Heart left ventricle (tissue), 16 donors: ENCODE measurements at places on chromosomes 12 and 14.

DNA sequence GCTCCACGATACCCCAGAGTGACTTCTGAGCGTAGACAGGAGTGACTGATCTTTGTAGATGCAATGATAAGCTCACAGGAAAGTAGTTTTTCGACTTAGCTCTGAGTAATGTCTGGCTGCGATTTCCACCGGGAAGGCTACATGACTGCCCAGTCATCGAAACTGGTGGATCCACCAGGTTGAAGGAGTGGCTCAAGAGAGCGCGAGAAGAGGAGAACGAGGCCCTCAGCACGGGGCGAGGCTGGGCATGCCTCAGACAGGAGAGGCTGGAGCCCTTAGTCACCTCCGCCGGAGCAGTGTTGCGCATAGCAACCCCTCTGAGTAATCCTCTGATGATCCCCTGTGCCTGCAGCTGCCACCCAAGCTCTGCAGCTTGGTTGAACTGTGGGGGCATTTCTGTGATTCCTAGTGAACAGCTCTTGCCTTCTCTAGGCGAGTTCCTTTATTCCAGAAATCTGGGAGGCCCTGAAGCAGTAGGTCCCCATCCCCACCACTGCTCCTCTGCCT lies 25.6 kb downstream of the ELK3 start:
- H3K4me3 ChIP-seq, result no peak overlapping the region
- no peak for DNase-seq
- peaks cover 57% of the 10 kb centered on the region for H3K4me1 ChIP-seq
- H3K27ac ChIP-seq, result peak overlapping the region; percentile 35
- H3K36me3 ChIP-seq, result no peaks in the 10 kb centered on the region
- no peaks in the 10 kb centered on the region for H3K27me3 ChIP-seq

DNA sequence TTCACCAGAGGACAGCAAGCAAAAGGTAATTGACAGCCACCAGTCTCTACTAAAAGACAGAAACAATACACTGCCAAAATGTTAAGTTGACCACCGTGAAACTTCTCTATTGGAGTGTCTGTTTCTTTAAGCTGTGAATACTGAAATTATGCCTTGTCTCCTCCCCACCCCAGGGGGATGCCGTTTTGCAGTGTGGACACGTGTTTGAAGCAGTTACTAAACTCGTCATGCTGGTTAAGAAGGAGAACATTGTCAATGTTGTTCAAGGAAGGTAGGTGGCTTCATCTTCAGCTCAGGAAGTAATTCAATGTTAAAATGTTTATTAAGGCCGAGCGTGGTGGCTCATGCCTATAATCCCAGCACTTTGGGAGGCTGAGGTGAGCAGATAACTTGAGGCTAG lies 32.8 kb downstream of the KCTD10 start:
- peaks cover 9% of the 10 kb centered on the region for H3K4me1 ChIP-seq
- peak overlapping the region; percentile 57 for H3K27ac ChIP-seq
- H3K36me3 ChIP-seq, result peaks cover 48% of the 10 kb centered on the region
- H3K27me3 ChIP-seq, result no peaks in the 10 kb centered on the region
- no peak for DNase-seq

DNA sequence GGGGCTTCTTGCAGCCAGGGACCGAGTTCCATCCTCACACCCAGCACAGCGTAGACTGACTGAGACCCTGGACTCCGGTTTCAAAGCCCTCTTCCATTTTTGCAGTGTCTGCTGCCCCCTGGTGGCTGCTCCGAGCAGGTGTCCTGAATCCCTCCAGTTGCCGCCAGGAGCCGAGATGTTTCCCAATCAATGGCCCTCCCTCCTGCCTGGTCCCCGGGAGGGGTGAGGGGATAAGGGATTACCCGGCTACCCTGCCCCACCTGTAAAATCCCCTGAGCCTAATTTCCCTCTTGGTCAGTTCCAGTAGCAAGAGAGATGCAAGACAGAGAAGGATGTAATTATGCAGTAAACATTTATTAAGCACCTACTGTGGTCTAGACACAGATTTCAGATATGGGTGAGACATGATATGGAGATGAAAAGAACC lies 55.0 kb downstream of the PHETA1 start:
- no peaks in the 10 kb centered on the region for H3K36me3 ChIP-seq
- no peaks in the 10 kb centered on the region for H3K27me3 ChIP-seq
- H3K4me3 ChIP-seq, result no peak overlapping the region
- no peaks in the 10 kb centered on the region for H3K4me1 ChIP-seq

- no peaks in the 10 kb centered on the region for H3K27me3 ChIP-seq
- DNase-seq, result no peak
- peak overlapping the region; percentile 74 for H3K27ac ChIP-seq
- no peaks in the 10 kb centered on the region for H3K36me3 ChIP-seq
- H3K4me1 ChIP-seq, result peaks cover 40% of the 10 kb centered on the region
Measured at GRCh38 chr12:14384783-14385638, 19.5 kb downstream of the ATF7IP start.

- H3K4me3 ChIP-seq, result no peak overlapping the region
- no peak overlapping the region for H3K27ac ChIP-seq
Measured at GRCh38 chr12:51841727-51842126, 6.8 kb downstream of the FIGNL2 start.

- no peak overlapping the region for H3K27ac ChIP-seq
- DNase-seq, result no peak
- no peaks in the 10 kb centered on the region for H3K36me3 ChIP-seq
- no peaks in the 10 kb centered on the region for H3K4me1 ChIP-seq
Measured at GRCh38 chr12:125225641-125226040, 160.4 kb downstream of the AACS start.

- peaks cover 10% of the 10 kb centered on the region for H3K4me1 ChIP-seq
- H3K27ac ChIP-seq, result no peak within 1 kb of the TSS
- H3K4me3 ChIP-seq, result peak within 1 kb of the TSS; percentile 42
- H3K27me3 ChIP-seq, result peaks cover 97% of the 10 kb centered on the region
Measured at GRCh38 chr12:85280165-85280983, at the start of gene ALX1. TSS of gene ALX1 (plus strand) at chr12:85280220. CDS start at chr12:85280262, 42 bp downstream.

GRCh38 chr14:81105961-81106360 lies 114.8 kb downstream of the GTF2A1 start:
- no peak overlapping the region for H3K27ac ChIP-seq
- no peaks in the 10 kb centered on the region for H3K36me3 ChIP-seq
- no peaks in the 10 kb centered on the region for H3K4me1 ChIP-seq
- H3K27me3 ChIP-seq, result no peaks in the 10 kb centered on the region

DNA sequence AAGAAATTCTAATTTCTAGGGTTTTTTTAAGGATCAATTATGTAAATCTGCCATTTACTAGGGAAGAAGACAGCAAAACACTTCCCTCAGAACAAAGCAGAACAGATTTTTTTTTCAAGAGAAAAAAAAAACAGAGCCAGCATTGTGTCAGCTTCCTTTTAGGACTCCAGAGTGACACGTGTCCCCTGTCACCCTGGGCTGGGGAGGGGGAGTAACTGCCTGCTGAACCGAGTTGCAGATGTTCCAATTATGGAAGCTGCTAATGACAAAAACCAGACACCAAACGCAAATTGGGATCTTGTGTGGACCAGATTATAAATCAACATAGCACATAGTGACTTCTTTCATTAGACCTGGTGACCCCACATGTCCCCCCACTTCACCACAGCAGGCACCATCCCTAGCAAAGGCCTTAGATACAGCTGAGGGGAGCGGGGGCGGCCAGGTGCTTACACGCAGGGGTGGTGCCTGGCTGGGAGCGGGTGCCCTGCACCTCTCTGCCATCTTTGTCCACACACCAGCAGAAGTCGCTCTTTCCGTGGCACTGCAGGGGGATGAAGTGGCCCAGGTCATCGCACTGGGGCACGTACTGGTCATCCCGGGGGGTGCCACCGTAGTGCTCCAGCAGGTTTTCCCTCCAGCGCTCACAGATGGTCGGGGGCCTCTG lies 25.4 kb downstream of the RTRAF start:
- H3K27me3 ChIP-seq, result no peaks in the 10 kb centered on the region

GRCh38 chr12:78060186-78060585 lies 229.5 kb downstream of the NAV3 start:
- H3K27ac ChIP-seq, result no peak overlapping the region
- H3K4me1 ChIP-seq, result no peaks in the 10 kb centered on the region
- DNase-seq, result no peak
- no peaks in the 10 kb centered on the region for H3K36me3 ChIP-seq

- H3K27ac ChIP-seq, result peak overlapping the region; percentile 42
- no peak for DNase-seq
- peaks cover 32% of the 10 kb centered on the region for H3K4me1 ChIP-seq
- no peak overlapping the region for H3K4me3 ChIP-seq
- H3K27me3 ChIP-seq, result no peaks in the 10 kb centered on the region
Measured at GRCh38 chr12:116143909-116144308, 133.6 kb downstream of the MED13L start.

GRCh38 chr12:69929125-69929524 lies 104.1 kb downstream of the MYRFL start:
- no peaks in the 10 kb centered on the region for H3K4me1 ChIP-seq
- H3K4me3 ChIP-seq, result no peak overlapping the region
- no peak for DNase-seq
- no peaks in the 10 kb centered on the region for H3K36me3 ChIP-seq

GRCh38 chr12:32106517-32107358 lies at the start of gene BICD1:
TSS of gene BICD1 (plus strand) at chr12:32106847. CDS start at chr12:32107332, 485 bp downstream.
- peak; percentile 94 for DNase-seq
- no peaks in the 10 kb centered on the region for H3K27me3 ChIP-seq
- H3K4me1 ChIP-seq, result peaks cover 6% of the 10 kb centered on the region

DNA sequence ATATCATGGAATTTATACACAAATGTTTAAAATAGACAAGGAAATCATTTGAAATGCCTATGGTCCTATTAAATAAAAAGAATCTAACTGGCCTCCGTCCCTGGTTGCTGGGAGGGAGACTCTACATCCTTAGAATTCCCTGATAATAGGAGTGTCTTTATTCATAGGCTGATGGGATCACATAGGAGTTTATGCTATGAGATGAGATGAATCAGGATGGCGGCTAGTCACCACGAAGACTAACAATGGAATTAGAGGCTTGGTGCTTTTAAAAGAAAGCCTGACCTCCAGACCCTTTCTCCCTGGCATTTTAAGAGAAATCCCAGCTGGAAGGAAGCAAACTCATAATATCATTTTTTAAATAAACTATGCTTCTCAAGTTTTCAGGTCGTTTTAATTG lies 69.7 kb downstream of the SEC23A start:
- H3K27ac ChIP-seq, result no peak overlapping the region
- DNase-seq, result no peak
- no peak overlapping the region for H3K4me3 ChIP-seq
- H3K4me1 ChIP-seq, result no peaks in the 10 kb centered on the region
- peaks cover 97% of the 10 kb centered on the region for H3K36me3 ChIP-seq
- H3K27me3 ChIP-seq, result no peaks in the 10 kb centered on the region

DNA sequence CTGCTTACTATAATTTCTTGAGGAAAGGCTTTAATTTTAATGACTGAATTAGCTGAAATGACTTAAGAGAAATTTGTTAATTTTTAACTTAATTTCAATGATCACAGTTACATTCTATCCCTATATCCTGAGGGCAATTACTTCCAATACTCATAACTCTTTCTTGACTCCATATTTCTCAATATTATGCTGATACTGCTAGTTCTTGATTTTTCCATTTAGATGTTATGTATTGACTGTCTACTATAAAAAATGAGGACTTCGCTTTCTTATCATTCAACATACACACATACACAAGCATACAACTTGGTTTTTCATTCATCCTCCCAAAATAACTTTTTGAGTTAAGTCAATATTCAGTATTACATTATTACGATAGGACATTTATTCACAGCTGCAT lies 176.2 kb downstream of the PHLDA1 start:
- no peaks in the 10 kb centered on the region for H3K27me3 ChIP-seq
- H3K4me3 ChIP-seq, result no peak overlapping the region
- no peaks in the 10 kb centered on the region for H3K4me1 ChIP-seq
- no peak overlapping the region for H3K27ac ChIP-seq

- H3K36me3 ChIP-seq, result peaks cover 36% of the 10 kb centered on the region
- H3K4me1 ChIP-seq, result no peaks in the 10 kb centered on the region
- no peak for DNase-seq
- H3K4me3 ChIP-seq, result no peak overlapping the region
- H3K27me3 ChIP-seq, result no peaks in the 10 kb centered on the region
Measured at GRCh38 chr14:73661872-73662271, 17.1 kb downstream of the DNAL1 start.

DNA sequence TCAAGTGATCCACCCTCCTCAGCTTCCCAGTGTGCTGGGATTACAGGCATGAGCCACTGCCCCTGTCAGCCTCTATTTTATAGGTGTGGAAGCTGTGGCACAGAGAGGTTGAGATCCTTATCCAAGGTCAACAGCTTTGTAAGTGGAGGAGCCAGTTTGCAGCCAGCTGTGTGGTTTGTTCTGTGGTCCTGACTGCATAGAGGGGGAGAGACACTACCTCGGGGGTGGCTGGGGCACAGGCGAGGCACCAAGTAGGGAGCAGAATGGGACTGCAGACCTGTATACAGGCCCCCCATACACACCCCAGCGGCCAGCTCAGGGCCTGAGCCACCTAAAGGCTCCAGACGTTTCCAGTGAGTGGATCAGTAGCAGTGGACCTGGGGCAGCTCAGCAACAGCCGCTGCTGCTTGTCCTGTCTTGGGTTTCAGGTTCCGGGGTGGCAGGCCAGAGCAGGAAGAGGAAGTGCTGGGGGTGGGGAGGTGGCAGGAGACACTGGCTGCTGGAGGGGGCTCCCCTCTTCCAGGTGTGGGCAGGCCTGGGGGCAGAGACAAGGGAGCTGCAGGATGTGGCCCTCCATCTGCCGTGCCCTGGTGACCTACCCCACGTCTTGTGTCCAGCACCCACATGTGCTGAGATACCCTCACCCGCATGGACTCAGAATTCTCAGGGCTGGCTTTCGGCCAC lies 11.0 kb downstream of the ORAI1 start:
- H3K27me3 ChIP-seq, result no peaks in the 10 kb centered on the region
- H3K4me3 ChIP-seq, result no peak overlapping the region
- H3K27ac ChIP-seq, result no peak overlapping the region
- H3K4me1 ChIP-seq, result peaks cover 8% of the 10 kb centered on the region

- no peaks in the 10 kb centered on the region for H3K36me3 ChIP-seq
- H3K4me1 ChIP-seq, result no peaks in the 10 kb centered on the region
- no peak overlapping the region for H3K4me3 ChIP-seq
- no peak for DNase-seq
- H3K27ac ChIP-seq, result no peak overlapping the region
Measured at GRCh38 chr12:53967421-53967925, 5.5 kb upstream of the HOXC11 start.

GRCh38 chr14:20632831-20633691 lies 8.4 kb downstream of the OR6S1 start:
- no peak overlapping the region for H3K27ac ChIP-seq
- H3K4me1 ChIP-seq, result peaks cover 24% of the 10 kb centered on the region
- peak overlapping the region; percentile 45 for H3K4me3 ChIP-seq
- DNase-seq, result no peak
- H3K27me3 ChIP-seq, result peaks cover 68% of the 10 kb centered on the region
- H3K36me3 ChIP-seq, result no peaks in the 10 kb centered on the region

DNA sequence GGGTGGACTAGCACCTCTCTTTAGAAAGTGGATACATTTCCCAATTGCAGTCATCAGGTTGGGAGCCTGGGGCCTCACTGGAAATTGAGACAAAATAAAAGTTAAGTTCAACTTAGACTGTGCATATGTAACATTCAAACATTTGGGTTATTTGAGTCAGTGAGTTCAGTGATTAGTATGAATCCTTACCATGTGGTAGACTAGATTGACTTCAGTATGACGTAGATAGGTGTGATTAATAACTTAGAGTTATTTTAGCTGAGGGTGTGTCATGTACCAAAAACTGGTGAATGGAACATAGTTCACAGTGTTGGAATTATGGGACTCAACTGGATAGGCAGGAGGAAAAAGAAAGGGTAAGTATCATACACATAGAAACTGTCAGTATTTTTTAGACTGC lies 8.0 kb upstream of the SSTR1 start:
- no peak for DNase-seq
- H3K27ac ChIP-seq, result no peak overlapping the region
- no peaks in the 10 kb centered on the region for H3K27me3 ChIP-seq
- no peaks in the 10 kb centered on the region for H3K4me1 ChIP-seq
- H3K4me3 ChIP-seq, result no peak overlapping the region
- H3K36me3 ChIP-seq, result no peaks in the 10 kb centered on the region
